ENCODE measurements at places on chromosomes 5 and 9.

- DNase-seq: no peak
These were observed 668.8 kb upstream of the RGMB start for GRCh38 chr5:98104454-98105188.

DNA sequence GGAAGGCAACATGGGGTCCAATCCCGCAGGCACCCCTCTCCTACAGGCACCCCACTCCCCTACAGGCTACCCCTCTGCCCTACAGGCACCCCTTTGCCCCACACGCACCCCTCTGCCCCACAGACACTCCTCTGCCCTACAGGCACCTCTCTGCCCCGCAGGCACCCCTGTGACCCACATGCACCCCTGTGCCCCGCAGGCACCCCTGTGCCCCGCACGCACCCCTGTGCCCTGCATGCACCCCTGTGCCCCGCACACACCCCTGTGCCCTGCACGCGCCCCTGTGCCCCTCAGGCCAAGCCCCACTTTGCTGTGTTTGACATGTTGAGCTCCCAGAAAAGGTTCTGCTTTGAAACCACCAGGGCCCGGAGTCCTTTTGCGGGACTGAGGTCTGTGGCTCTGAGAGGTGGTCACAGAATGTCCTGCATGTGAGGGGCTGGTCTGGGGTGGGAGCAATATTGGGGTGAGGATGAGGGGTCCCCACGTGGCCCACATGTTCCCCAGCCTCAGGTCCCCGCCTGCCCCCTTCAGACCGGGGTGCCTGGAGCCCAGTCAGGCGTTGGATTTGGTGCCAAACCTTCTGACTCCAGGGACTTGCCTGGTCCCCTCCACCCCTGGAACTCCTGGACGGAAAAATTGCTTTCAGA lies 616 bp upstream of the QRFP start:
- DNase-seq: no peak

DNA sequence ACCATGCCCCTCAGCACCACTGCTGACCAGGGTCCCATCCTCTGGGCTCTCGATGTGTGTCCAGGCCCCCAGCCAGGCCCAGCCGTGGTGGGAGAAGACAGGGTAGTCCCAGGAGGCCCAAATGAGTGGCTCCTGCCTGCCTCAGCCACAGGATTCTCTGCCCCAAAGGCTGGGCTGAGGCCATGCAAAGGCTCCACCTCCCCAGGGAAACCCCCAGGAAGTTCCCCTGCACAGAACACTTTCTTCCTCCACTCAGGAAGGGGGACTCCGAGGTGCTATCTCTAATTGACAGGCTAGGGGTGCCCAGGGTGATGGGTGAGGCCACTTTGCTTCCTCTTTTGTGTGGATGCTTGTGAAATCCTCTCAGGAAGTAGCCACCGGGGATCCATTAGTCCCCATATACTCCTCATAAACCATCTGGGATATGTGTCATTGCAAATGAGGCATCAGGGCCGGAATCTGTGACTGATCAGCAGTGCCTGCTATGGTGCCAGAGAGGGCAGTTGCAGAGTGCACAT lies 23.1 kb upstream of the TDRD7 start:
- DNase-seq: no peak

DNA sequence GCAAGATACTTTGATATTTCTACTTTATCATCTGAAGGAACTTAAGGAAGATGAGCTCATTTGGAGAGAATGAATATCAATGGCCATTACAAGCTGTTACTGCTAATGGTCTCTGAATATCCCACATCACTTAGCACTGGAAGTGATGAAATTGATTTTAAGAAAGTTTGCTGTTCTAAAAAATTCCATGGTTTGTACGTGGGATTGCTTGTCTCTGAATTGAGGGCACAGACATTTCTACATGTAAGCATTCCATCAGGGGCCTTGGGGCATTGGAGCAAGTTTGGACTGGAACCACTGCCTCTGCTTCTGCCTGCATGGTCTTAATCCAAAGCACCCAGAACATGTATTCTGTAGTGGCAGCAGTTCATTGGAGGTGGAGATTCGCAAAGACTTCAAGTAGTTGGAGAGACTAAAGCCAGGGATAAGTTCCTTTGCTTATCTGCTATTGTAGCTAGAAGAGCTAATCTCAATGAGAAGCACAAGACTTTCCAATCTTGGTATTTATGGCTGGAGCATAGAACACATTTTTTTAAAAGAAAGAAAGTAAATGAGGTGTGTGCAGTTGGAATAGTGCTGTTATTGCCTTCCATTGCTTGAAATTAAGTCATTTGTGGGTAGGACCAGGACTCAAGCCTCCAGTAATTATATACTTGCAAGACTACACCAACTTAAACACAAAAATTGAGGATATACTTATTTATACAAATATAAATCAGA lies 424.2 kb downstream of the SPATA31D1 start:
- no peak for DNase-seq

GRCh38 chr5:107874795-107875194 lies 204.1 kb upstream of the EFNA5 start:
- no peak for DNase-seq

- DNase-seq: no peak
These were observed 38.9 kb upstream of the TNFSF8 start for GRCh38 chr9:114969269-114969668.

DNA sequence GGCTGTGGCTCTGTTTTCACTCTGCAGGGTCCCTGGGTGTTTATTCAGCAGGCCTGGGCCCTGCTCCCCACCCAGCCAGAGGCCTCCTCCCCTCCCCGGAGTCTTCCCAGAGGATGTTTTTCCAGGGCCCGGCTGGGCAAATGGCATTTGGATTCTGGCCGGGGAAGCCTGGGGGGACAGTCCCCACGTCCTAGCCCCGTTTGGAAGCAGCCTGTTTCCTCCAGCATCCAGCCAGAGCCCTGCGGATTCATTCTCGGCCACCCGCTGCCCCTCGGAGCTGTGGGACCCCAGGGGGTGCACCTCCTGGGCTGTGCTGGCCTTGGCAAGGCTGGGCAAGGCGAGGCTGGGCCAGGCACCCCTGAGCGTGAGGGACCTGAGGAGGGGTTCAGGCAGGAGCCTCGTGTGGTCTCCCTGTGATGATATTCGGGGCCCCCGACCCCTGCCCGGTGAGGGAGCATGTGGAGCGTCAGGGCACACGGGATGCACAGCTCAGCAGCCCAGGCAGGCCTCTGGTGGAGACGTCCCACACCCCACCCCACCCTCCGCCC lies 48.8 kb upstream of the EGFL7 start:
- DNase-seq: no peak

DNA sequence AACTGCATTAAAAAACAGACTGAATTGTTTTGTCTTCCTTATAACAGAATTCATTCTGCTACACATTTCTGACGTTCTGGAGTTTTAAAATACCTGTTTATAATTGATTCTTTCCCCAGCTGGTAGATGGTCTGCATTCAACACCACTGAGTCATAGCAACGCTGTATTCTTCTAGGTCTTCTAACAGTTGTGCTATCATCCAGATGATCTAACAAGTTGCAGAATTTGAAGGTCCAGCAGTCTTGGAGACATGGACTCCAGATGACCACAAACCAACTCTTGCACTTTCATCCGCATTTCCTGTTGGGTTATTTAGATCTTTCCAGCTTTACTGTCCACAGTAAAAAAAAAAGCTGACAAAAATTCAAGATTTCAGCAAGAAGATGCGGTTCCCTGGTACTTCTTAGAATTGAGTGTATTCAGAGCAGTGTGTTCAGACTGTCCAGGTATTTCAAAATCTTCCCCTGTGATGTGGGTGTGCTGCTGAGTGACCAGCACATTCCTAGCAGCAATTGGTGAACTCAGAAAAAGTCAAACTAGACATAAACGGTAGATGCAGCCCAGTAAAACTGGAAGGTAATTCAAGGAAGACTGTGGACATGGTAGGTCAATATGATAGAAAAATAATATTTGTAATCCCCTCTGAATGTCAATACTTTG lies 50.2 kb downstream of the CSNK1A1 start:
- no peak for DNase-seq

DNA sequence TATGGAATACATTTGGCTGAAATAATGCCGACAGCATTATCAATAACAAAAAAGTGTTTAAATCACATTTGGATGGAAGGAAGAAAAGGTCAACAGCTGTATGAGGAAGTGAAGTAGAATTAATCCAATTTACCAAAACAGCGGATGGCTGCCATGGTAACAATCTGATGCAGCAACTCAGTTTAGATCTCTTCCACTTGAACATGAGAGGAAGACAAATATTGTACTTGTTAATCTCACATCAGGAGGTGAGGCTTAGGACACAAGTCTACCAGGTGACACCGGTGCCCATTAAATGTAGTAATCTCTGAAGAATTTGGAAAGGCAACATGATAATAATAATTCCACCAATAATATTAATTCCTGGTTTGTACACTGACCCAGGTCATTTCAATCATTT lies 2.4 kb downstream of the RASEF start:
- DNase-seq: no peak

DNA sequence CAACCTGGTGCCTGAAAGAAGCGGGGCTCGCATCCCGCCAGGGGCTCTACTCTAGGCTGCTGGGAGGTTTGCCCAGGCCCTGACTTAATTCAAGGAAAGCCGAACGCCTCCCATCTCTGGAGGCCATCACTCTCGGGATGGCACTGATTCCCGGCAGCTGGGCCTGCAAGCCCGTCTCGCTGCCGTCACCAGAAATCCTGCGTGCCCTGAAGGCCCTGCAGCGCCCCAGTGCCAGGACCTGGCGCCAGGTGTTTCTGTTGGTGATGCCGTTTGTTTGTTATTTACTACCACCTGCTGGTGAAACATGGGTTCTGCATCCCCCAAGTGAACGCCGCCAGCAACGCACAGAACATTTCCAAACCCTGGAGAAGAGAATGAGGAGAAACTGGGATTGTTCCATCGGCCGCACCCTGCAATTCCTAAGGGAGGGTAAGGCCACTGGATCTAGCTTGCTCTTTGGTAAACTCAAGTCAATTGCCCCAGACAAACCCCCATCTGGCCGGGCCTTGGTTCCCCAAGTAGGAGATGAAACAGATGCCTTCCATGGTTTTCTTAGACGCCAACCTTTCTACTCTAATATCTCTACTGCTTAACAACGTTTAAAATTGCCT lies 77.9 kb downstream of the AK8 start:
- DNase-seq: peak; percentile 28

DNA sequence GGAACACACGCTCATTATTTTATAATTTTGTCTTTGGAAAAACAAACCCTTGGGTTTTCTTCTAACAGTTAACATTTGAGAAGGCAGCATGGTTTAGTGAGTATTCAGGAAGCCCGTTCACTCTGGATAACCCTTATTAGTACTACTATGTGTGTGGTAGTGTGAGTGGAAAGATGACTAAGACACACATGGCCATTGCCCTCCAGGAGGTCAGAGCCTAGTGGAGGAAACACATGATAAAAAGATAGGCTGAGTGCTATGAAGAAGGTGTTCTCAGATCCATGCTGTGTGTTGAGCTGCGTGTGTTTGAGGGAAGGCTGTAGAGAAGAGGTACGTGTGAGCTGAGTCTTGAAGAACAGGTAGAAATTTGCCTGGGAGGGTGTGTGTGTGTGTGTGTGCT lies 8.4 kb downstream of the C5orf47 start:
- no peak for DNase-seq

DNA sequence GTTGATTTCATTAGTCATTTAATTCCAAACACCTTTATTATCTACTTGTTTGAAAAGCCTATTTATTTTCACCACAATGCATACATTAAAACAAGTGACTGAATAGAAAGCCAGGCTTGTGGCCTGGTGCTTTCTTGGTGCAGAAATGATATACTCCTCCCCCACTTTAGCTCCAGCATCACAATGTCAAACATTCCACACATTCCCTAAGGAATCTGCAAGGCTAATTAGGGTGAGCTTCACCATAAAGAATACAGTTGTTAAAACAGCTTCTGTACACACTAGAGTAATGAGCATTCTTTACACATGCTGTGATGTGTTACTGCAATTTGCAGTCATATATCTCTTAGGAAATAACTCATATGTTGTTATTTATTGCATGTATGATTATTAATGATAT lies 705.7 kb downstream of the CETN3 start:
- no peak for DNase-seq

- DNase-seq: no peak
These were observed 373.0 kb upstream of the CCNH start for GRCh38 chr5:87785554-87786335.

GRCh38 chr5:13188371-13188770 lies 756.1 kb downstream of the DNAH5 start:
- no peak for DNase-seq

DNA sequence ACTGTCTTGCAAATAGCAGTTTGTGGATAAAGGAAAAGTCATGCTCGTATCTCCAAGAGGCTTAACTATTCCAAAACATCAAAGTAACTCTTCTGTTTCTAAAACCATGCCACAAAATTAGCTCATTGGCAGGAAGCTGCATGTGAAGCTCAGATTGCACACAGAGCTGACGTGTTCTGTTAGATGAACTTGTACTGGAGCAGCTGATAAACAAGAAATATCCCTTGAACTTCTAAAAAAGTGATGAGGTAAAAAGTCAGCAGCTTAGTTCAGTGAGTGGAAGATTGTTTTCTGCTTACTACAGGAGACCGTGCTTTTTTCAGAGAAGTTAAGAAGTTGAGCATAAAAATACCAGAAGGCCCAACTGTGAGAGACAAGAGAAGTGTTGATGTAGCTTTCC lies 113.2 kb downstream of the SLC12A2 start:
- no peak for DNase-seq

DNA sequence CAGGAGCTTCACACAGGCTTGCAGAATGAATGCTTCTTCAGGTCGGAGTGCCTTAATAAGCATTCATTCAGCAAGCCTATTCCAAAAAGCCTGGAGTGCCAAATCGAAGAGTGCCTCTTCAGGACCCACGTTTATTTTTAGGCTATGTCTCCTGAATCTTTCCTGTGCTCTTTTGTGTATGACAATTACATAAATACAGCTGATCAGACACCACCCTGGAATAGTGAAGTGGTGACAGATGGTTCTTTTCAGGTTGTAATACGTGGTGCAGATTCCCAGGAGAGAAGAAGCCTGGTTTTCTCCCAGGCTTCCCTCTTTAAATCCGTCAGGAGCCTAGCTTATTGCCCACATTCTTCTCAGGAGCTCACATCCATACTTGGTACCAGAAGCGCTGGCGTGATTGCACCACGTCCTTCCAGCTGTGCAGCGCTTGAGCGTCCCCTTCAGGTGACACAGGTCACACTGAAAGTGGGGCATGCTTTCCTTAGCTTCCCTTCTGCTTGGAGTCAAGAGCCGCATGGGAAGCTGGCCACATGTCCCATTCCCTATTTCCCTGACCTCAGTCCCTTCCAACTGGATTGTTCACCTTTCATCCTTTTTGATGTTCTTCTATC lies 123.1 kb downstream of the ADCY2 start:
- DNase-seq: no peak

DNA sequence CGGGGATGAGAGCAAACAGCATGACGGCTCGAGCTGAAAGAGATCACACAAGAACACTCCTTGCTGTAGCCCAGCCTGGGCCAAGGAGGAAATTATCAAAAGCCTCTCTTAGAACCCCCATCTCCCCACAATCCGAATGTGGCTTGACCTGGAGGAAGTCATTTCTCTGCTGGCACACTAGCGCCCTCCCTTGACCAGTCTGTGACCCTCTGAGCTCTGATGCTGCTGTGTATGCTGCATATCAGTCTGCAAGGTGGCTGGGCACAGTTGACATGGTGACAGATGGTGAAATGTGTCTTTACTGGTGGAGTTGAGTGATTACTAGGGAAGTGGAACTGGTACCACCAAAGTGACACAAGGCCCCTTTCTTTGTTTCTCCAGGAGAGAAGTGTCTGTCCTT lies 3.3 kb downstream of the SLC46A2 start:
- DNase-seq: no peak

GRCh38 chr5:119036101-119036762 lies 34.7 kb upstream of the DMXL1 start:
- DNase-seq: no peak
